CD4-positive, alpha-beta T cell treated with Interleukin-6 at 100 ng/mL for 8 hours (primary cell): ENCODE measurements at places on chromosomes 3 and 15.

DNA sequence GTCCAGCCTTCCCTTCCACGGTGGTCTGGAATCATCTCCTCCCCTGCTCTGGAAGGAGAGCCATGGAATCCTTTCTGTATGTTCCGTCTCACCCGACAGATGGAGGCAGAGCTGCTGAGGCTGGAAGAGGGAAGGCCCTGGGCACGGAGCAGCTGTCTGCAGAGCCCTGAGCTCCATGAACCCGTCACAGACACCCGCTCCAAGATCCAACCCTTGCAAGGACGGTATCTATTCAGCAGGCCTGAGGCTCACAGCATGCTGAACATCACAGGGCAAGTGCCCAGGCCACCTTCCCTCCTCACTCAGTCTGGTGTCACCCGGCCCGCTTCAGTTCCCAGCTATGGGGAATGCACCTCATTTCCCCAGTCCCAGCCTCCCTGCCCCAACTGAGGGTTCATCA lies 103.9 kb downstream of the LRIG1 start:
- no peak for DNase-seq

- DNase-seq, result no peak
Measured at GRCh38 chr3:45927881-45928280, 15.4 kb upstream of the CXCR6 start.

DNA sequence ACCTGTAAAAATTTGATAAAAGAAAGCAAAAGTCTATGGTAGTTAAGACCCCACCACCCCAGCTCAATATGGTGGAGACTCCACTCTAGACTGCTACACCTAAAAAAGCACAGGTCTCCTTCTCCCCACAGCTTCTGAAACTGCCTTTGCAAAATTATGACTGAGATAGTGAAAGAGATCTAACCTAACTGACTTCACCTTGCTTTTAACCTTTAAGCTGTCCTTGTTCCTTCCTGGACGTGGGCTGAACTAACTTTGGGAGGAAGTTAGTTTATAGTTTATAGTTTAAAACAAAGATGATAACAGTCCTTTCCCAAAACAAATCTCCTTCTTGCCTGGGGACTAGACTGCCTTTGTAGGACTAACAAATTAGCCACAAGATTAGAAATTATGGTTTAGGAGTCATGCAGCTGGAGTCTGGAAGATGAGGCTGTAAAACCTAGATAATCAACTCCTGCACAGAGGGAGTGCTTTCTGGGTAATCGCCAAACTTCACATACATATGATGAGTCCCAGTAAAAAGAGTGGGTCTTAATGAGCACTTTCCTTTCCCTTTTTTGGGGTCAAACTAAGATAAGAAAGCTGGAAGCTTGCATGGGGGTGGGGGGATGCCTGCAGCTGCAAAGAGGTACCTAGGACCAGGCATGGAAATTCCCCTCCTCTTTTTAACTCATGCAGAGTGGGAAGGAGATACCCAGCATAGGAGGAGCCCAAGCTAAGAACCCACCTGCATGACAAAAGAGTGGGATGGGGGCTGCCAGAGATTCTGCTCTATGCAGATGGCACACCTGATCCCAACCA lies 17.5 kb downstream of the CCR8 start:
- DNase-seq, result no peak

- no peak for DNase-seq
Measured at GRCh38 chr3:138465925-138466324, 31.5 kb downstream of the ESYT3 start.

GRCh38 chr3:17845026-17845812 lies 102.8 kb upstream of the TBC1D5 start:
- DNase-seq, result no peak

DNA sequence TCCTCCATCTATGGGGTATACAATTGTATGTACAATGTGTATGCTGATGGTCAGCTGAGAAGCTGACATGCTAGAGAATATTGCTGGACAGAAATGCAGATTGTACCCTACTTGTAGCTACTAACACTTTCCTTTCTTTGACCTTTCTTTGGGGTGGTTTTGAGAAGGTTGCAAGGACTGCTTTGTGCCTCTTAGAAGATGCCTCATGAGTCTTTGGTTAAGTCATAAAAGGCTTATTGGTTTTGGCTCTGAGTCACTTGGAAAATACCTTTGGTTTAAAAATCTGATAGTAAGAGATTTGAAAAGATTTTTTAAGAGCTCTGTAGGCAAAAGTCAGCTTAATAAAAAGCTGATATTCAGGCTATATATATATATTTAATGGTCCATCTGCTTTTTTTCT lies 71.5 kb downstream of the ZMAT3 start:
- DNase-seq, result no peak

- DNase-seq, result peak; percentile 78
Measured at GRCh38 chr15:75349851-75350588, 3.2 kb downstream of the NEIL1 start.

DNA sequence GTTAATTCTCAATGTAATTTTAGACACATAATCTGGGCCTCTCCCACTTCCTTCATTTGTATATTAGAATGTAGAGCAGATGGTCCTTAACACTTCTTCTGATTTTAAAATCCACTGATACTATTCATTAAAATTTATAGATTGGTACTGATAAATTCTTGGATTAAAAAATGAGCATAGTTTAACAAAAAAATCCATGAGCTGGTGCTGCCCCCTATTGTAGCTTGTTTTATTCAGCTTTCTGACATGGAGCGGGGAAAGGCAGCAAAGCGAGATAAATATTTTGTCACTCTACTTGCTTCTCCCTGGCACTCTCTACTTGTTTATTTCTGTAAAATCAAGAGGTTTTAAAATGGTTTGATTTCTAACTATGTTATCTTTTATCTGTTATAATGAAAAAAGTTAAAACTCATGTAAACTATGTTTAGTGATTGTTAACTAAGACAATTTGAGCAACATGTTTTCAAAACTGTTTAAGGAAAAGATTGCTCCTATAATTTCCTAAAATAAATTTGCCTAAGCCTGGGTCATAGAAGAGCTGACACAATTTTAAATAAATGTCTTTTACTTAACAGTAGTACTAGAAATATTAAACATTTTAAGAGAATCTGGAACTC lies 26.5 kb upstream of the PLOD2 start:
- DNase-seq, result no peak

DNA sequence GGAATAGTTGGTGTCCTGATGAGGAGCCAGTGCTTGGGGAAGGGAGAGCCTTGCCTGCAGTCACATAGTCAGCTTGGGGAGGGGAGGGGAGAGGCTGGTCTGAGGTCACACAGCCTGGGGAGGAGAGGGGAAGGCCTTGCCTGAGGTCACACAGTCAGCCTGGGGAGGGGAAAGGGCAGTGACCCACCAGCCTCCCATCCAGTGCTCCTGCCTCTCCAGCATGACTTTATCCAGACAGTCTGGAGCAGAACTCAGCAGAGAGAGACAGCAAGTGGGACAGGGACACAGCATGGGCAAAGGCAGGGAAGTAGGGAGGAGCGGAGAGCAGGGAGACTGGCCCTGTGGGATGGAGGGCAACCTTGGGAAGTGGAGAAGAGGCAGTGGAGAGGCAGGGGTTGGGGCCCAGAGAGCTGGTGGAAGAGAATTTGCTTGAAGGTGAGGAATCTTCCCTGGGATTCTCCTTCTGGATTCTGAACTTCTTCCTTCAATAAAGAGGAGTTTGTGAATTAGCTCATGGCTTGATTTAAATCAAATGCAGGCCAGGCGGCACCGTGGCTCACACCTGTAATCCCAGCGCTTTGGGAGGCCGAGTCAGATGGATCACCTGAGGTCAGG lies 64.5 kb downstream of the CORO2B start:
- DNase-seq, result no peak

DNA sequence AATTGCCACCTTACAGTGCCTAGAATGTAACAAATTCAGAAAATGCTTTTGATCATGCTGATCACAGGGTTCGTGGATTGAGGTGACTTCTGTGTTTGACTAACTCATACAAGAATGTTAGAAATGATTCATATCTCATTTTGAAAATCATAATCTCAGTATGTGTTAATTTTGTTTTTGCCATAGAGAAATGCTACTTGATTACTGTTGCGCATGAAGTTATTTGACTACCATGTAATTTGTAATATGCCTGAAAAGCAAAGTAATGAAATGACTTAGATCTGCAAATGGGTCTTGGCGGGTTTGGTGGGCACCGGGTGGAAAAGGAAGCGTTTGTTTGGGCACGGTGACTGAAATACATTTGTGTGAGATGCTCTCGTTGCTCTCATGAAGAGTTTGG lies 173.6 kb upstream of the BHLHE40 start:
- no peak for DNase-seq

- DNase-seq, result no peak
Measured at GRCh38 chr15:88900309-88900981, 5.1 kb upstream of the HAPLN3 start.
